ENCODE measurements at places on chromosomes 5 and 9. TPM values are rescaled to one million over a fixed set of nuclear protein-coding genes. Genes with fewer than 3 reads are reported as not detected.

DNA sequence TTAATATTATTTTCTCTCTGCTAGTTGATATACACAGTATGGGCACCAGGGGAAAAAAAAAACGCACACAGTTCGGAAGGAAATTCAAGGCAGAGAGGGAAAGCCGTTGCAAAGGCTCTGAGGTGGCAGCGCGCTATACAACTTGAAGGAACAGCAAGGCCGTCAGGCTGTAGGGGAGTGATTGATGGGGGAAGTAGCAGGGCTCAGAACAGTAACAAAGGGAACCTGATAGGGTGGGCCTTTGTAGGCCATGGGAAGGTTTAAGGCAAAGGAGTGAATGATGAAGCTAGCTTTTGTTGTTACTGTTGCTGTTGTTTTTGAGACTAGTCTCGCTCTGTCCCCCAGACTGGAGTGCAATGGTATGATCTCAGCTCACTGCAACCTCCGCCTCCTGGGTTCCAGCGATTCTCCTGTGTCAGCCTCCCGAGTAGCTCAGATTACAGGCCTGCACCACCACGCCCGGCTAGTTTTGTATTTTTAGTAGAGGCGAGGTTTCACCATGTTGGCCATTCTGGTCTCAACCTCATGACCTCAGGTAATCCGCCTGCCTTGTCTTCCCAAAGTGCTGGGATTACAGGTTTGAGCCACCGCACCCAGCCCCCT lies 27.0 kb downstream of the AQP7 start:
- no peak for DNase-seq

GRCh38 chr5:69416699-69417098 lies 1.8 kb downstream of the MARVELD2 start:
- DNase-seq = no peak

DNA sequence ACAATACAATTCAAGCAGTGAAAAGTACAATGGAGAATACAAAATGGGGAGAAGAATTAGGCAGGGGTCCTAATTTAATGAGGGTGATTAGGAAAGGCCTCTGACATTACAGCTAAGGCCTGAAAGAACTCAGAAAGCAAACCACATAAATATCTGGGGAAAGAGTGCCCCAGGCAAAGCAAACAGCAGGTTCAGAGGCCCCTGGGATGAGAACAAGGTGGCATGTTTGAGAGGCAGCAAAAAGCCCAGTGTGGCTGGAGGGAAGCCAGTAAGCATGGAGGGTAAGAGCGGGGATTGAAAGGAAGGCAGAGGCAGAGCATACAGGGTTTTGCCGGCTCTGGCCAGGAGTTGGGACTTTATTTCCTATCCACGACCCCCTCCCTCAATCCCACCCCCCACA lies 33.4 kb upstream of the VDAC1 start:
- DNase-seq = peak; percentile 59

DNA sequence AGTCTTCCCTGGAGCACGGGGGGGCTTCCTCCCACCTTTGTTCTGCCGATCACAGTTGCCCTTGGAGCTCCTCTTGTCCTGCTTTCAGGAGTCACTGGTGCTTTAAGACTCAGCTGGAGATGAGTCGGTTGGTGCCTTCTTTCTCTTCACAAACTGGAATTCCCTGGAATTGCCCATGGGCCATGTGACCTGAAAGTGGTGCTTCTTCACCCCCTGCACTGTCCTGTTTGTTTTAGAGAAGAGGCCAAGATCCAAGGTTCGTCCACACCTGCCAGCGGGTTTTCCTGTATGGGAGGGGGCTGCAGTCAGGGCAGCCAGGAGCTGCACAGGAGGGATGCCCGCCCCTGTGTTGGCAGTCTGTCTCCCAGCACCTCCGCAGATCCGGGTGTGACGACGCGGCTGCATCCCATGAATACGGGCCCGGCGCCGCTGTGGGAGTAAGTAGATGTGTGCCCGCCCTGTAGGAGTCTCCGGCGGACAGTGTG lies 9.5 kb upstream of the MRPS2 start:
- no peak for DNase-seq

The GCNT4 gene
- 0.66 TPM for polyA plus RNA-seq

All from spinal cord (tissue), 10 donors.